ENCODE measurements at places on chromosomes 7 and 10. TPM values are rescaled to one million over a fixed set of nuclear protein-coding genes. Genes with fewer than 3 reads are reported as not detected.

DNA sequence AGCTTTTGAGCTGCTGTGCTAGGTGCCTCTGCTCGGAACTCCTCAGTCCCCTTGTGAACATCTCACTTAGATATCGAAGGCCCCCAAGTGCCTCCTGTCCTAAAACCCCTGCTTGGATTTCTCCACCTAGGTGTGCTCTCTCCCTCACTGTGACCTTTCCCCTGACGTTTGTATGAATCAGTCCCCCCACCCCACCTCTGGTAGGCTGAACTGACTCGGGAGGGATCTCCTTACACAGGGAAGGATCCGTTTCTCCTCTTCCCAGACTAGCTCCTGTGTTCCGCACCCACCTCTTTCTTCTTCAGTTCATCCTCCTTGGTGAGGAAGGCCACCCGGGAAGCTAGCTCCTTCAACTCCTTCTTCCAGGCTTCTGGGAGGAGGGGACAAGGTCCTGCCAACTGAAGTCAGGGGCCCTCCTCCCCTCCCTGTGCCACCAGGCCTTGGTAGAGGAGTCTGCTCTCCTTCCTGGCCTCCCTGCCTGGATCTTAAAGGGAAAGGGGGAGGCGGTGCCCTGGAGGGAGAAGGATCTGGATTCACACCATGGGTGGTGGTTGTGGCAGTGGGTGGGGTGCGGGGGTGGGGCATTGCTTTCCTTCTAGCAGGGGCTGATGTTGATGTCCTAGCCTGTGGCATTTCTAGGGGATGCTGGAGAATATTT lies 6.8 kb downstream of the TBATA start:
- H3K27ac ChIP-seq = no peak overlapping the region
- H3K27me3 ChIP-seq = no peaks in the 10 kb centered on the region
- no peaks in the 10 kb centered on the region for H3K36me3 ChIP-seq
- no peak overlapping the region for H3K4me3 ChIP-seq

The CDC14C gene
- not detected for polyA plus RNA-seq

GRCh38 chr7:39295796-39296195 lies 270.4 kb upstream of the YAE1 start:
- H3K27me3 ChIP-seq = no peaks in the 10 kb centered on the region
- H3K4me1 ChIP-seq = peaks cover 6% of the 10 kb centered on the region
- H3K27ac ChIP-seq = no peak overlapping the region
- no peaks in the 10 kb centered on the region for H3K36me3 ChIP-seq
- no peak overlapping the region for H3K4me3 ChIP-seq
- DNase-seq = no peak

- H3K36me3 ChIP-seq = no peaks in the 10 kb centered on the region
- no peaks in the 10 kb centered on the region for H3K27me3 ChIP-seq
- H3K27ac ChIP-seq = no peak overlapping the region
- no peak overlapping the region for H3K4me3 ChIP-seq
These were observed 209.2 kb downstream of the SNX10 start for GRCh38 chr7:26500749-26501352.

DNA sequence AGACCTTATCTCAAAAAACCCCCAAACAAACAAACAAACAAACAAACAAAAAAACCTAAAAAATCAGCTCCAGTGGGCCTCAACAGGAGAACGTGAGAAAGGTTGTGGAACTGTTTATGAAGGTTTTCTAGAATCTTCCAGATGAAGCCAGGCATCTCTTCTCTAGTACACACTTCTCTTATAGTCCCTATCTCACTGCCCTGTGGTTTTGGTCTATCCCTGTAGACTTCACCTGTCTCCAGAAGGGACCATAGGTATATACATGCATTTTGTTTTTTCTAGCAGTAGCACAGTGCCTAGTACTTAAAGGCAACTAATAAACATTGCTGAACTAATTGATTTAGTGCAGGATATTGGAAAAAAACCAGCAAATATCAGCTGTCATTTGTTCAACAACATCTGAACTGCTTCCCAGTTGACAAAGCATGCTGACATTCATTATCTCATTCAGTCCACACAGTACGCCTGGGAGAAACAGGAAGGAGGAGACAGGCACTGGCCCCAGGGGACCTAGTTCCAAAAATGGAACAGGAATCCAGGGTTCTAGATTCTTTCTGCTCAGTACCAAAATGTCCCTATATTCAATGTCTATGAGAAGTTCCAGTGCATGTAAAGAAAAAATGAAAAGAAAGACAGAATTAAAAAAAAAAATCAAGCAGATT lies 59.8 kb downstream of the C10orf67 start:
- no peaks in the 10 kb centered on the region for H3K36me3 ChIP-seq
- no peak overlapping the region for H3K27ac ChIP-seq
- H3K27me3 ChIP-seq = no peaks in the 10 kb centered on the region
- H3K4me1 ChIP-seq = no peaks in the 10 kb centered on the region
- no peak for DNase-seq

The RELN gene
- under 0.01 TPM for polyA plus RNA-seq

The LEP gene
- polyA plus RNA-seq = not detected

- DNase-seq = no peak
- no peak overlapping the region for H3K27ac ChIP-seq
- H3K36me3 ChIP-seq = no peaks in the 10 kb centered on the region
- no peaks in the 10 kb centered on the region for H3K27me3 ChIP-seq
- no peak overlapping the region for H3K4me3 ChIP-seq
These were observed 14.0 kb downstream of the KMT2E start for GRCh38 chr7:105028004-105028403.

The SFTPA1 gene
- polyA plus RNA-seq = 2.4 TPM

The TUBAL3 gene
- 52.2 TPM for polyA plus RNA-seq

DNA sequence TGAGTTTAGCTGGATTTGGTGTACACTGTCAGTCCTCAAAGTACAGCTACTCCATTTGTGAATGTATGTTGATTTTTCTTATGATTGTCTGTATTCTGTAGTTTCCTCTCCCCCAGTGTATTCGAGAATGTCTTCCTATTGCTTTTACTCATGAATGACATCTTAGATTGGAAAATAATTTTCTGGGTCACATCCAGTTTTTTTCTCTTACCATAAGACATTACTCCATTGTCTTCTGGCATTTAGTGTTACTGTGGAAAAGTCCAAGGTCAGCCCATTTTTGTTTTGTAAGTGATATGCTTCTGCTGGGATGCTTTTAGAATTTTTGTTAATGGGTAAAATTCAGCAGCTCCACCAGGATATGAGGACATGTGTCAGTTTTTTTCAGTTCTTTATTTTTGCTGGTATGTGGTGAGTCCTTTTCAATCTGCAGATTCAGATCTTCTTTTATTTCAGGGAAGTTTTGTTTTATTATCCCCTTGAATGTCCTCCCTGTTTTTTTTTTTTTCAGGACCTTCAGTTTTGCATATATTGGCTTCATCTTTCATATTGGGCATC lies 33.6 kb downstream of the WAC start:
- H3K27me3 ChIP-seq = no peaks in the 10 kb centered on the region
- no peak for DNase-seq
- peaks cover 73% of the 10 kb centered on the region for H3K4me1 ChIP-seq

DNA sequence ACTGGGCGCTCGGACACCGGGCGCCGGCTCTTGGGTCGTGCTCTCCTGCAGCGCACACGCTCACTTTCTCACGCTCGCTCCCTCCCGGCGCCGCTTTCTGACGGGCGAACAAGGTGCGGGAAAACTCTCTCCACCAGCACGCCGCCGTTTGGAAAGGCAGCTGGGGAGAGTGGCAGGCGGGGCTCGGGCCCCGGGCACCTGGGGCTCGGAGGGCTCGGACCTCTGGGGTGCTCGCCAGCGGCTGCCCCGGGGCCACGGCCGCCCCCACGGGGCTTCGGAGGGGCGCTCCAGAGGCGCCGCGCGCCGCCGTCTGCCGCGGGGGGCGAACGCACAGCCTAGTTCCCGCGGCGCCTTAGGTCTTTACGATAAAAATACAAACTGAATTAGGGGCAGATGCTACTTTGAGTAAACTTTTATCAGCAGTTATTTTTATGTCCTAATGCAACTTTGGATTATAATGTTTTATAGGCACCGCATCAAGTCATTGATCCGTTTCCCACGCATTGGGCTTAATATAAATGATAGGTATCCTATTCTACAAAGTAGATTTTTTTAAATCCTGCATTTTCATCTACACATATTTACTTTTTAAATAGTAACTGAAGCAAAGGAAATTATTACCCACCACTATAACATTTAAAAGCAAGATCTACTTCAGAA lies 535 bp upstream of the EPC1 start:
- peak overlapping the region; percentile 93 for H3K4me3 ChIP-seq
- H3K27me3 ChIP-seq = no peaks in the 10 kb centered on the region
- DNase-seq = no peak
- no peaks in the 10 kb centered on the region for H3K36me3 ChIP-seq
- H3K27ac ChIP-seq = peak overlapping the region; percentile 100
- peaks cover 64% of the 10 kb centered on the region for H3K4me1 ChIP-seq

The UTF1 gene
- polyA plus RNA-seq = not detected

DNA sequence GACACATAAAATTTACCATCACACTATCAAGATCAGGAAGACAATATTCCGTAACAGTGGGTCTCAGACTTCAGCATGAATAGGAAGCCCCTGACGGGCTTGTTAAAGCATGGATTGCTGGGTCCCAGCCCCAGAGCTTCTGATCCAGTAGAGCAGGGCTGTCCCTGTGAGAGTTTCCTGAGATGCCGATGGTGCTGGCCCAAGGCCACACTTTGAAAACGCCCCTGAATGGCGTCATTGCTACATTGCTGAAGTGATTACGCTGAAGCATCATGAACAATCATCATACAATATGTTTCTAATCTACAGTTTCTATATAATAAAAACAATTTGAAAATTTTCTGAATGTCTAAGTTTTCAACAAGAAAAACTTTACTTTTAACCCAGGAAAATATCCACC lies 38.0 kb upstream of the TMEM72 start:
- H3K4me1 ChIP-seq = peaks cover under 1% of the 10 kb centered on the region
- H3K27me3 ChIP-seq = no peaks in the 10 kb centered on the region
- no peak overlapping the region for H3K27ac ChIP-seq
- DNase-seq = no peak

- no peak overlapping the region for H3K27ac ChIP-seq
- H3K4me1 ChIP-seq = no peaks in the 10 kb centered on the region
- no peak overlapping the region for H3K4me3 ChIP-seq
- no peaks in the 10 kb centered on the region for H3K36me3 ChIP-seq
- no peaks in the 10 kb centered on the region for H3K27me3 ChIP-seq
These were observed 159.9 kb downstream of the PLXNA4 start for GRCh38 chr7:132416395-132416794.

DNA sequence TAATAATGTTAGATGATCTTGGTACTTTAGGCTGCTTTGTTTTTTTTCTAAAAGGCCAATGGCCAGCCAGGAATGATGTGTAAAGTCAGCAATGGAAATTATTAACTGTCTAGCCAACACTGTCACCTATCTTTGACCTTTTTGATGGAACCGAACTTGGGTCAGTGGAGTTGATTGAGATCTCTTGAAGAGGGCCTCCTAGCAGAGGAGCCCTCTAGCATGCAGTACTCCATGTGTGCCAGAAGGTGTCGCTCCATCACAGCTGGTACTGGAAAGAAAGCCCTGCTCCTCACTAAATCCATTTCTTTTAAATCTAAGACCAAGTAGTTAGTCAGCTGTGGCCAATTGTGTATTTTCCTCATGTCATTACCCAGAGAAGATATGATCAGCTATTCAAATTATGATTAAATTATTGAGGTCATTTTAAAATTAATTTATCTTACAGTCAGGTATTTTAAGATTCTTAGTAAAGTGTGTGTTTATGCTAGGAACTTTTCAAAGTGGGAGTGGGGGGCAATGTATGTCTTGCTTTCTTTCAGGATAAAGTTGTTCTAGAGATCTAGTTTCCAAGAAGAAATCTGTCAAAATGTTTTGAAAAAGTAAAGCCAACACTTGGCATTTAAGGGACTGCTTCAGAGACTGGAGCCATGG lies 33.1 kb upstream of the CROT start:
- no peaks in the 10 kb centered on the region for H3K27me3 ChIP-seq
- no peaks in the 10 kb centered on the region for H3K36me3 ChIP-seq
- H3K4me3 ChIP-seq = no peak overlapping the region
- DNase-seq = no peak
- H3K4me1 ChIP-seq = no peaks in the 10 kb centered on the region

GRCh38 chr10:23478570-23478969 lies 39.7 kb downstream of the OTUD1 start:
- H3K27me3 ChIP-seq = no peaks in the 10 kb centered on the region
- no peak overlapping the region for H3K27ac ChIP-seq
- no peaks in the 10 kb centered on the region for H3K4me1 ChIP-seq
- no peaks in the 10 kb centered on the region for H3K36me3 ChIP-seq
- H3K4me3 ChIP-seq = no peak overlapping the region
- DNase-seq = no peak

The TRIL gene
- polyA plus RNA-seq = 0.66 TPM

DNA sequence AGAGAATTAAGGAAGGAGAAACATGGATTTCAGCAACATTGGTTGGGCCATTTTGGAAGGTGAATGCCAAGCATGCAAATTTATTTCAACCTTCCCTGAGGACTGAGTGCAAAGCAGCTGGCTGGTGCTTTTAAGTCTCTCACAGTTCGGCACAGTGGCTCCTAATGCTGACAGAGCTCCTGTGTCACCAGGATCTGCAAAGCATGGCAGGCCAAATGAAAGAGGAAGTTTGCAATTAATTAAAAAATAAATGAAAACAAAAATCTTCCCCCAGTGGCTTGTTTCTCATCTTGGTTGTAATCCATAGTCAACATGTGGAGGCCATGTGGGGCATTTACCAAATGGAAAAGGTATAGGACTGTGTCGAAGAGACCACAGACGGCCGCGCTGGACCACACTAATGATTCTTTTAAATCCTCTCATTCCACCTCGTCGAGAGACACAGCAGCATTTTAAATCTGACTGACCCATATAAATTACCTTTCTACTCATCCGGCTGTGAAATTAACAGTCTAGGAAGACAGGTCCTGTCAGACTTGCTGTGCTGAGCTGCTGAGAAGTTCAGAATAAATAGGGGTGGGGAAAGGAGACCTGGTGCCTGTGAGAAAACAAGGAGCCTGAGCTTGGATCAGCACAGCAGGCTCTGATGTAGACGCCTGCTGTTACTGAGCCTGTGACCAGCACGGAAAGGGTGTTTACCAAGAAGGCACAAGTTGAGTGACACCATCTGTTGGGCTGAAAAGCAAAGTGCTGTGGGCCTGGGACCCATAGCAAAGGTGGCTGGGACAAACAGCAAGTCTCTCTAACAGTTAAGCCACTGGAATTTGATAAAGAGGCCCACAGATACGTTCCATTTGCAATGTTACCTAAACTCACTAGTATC lies 136.0 kb upstream of the COL1A2 start:
- H3K4me3 ChIP-seq = no peak overlapping the region
- no peaks in the 10 kb centered on the region for H3K4me1 ChIP-seq
- no peaks in the 10 kb centered on the region for H3K36me3 ChIP-seq
- H3K27me3 ChIP-seq = no peaks in the 10 kb centered on the region

GRCh38 chr10:8073691-8074416 lies 19.4 kb downstream of the GATA3 start:
- no peaks in the 10 kb centered on the region for H3K4me1 ChIP-seq
- no peaks in the 10 kb centered on the region for H3K27me3 ChIP-seq
- no peak overlapping the region for H3K4me3 ChIP-seq
- no peak overlapping the region for H3K27ac ChIP-seq
- peak; percentile 39 for DNase-seq
- H3K36me3 ChIP-seq = no peaks in the 10 kb centered on the region

- DNase-seq = no peak
- no peak overlapping the region for H3K4me3 ChIP-seq
- H3K4me1 ChIP-seq = no peaks in the 10 kb centered on the region
- no peaks in the 10 kb centered on the region for H3K36me3 ChIP-seq
- H3K27me3 ChIP-seq = no peaks in the 10 kb centered on the region
- H3K27ac ChIP-seq = no peak overlapping the region
These were observed 170.2 kb downstream of the AKR1D1 start for GRCh38 chr7:138246428-138246827.
